ENCODE measurements at places on chromosomes 3 and 15.

GRCh38 chr3:16795581-16795980 lies 89.2 kb upstream of the PLCL2 start:
- DNase-seq: no peak

GRCh38 chr3:141073580-141073979 lies 22.4 kb downstream of the SPSB4 start:
- no peak for DNase-seq

DNA sequence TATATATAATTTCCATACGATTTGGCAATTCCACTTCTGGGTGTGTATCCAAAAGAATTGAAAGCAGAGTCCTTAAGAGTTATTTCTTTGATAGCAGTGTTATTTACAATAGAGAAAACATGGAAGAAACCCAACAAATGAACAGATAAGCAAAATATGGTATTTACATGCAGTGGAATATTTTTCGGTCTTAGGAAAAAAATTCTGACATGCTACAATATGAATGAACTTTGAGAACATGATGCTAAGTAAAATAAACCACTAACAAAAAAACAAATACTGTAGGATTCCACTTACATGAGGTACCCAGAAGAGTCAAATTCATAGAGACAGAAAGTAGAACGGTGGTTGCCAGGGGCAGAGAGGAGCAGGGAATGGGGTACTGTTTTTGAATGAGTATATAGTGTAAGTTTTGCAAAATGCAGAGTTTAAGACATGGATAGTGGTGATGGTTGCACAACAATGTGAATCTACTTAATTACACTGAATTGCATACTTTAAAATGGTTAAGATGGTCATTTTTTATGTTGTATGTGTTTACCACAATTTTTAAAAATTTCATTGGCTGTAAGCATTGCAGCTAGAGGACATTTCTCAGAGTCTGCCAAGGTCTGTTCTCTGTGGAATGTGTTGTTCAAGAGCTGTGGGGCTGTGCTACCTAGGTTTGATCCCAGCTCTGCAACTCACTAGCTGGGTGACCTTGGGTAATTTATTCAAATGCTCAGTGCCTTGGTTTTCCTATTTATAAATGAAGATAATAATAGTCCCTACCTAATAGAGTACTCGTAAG lies 122.1 kb downstream of the MEX3B start:
- DNase-seq: no peak

DNA sequence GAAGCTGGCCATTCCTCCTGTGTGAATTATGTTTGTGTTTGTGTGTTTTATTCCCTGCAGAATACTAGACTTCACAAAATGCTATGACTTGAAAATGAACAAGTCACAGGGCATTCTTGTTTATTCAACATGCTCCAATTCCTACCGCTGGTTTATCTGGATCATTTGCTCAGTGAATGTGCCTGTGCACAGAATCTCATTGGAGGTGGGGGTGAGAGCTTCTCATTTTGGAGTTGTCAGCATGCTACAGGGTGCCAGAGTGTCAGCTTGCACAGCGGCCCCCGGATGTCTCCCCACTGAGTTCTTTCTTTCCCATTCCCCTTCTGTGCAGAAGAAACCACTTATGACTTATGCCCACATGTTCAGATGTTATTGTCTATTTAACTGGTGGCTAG lies 428.7 kb downstream of the ROBO2 start:
- no peak for DNase-seq

DNA sequence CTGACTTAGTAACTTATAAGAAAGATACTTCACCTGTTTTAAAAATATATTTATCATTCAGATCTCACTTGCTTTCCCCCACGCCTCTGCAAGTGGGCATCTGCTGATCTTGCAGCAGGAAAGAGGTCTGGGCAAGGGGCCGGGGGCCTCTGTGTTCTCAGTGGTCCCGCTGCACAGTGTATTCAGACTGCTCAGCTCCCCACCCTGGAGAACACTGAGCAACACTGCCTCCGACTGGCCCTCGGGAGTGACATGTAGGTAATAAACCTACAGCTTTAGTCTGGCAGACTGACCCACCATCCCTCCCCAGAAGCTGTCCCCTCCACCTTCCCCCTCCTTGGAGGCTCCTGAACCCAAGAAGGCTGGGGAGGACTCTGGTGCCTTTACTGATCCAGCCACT lies 43.8 kb downstream of the GABRB3 start:
- DNase-seq: no peak
